ENCODE measurements at places on chromosomes 5 and 9.

GRCh38 chr5:176387384-176387925, 943 bp downstream of the NOP16 start:
- no peak for DNase-seq

GRCh38 chr9:70569791-70570190, 155.3 kb upstream of the KLF9 start:
- DNase-seq, result no peak

- DNase-seq, result no peak
These were observed 296.9 kb downstream of the TLE4 start for GRCh38 chr9:79868567-79869189.

- no peak for DNase-seq
These were observed 77.0 kb upstream of the SEMA6A start for GRCh38 chr5:116651653-116652052.

DNA sequence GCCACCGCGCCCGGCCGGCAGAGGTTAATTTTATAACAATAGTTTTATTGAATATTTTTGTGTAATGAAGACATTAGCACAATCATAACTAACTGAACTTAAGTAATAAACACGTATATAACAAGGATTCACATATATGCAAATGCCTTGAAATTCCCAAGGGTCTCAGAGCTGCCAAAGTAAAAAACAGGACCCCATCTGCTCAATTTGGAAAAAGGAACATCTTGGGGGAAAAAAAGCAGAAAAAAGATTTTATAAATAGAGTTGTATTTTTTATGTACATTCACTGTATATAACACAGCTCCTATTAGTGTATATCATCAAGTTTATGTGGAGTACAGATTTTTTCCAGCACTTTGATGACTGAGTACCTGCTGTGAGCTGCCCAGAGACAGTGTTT, 366.7 kb downstream of the BRINP1 start:
- no peak for DNase-seq
